HCT116 (cell line): ENCODE measurements at places on chromosomes 6 and 20. TPM values are rescaled to one million over a fixed set of nuclear protein-coding genes. Genes with fewer than 3 reads are reported as not detected.
A peak's percentile ranks its signal among the peaks of the same experiment; 100 is the strongest.

DNA sequence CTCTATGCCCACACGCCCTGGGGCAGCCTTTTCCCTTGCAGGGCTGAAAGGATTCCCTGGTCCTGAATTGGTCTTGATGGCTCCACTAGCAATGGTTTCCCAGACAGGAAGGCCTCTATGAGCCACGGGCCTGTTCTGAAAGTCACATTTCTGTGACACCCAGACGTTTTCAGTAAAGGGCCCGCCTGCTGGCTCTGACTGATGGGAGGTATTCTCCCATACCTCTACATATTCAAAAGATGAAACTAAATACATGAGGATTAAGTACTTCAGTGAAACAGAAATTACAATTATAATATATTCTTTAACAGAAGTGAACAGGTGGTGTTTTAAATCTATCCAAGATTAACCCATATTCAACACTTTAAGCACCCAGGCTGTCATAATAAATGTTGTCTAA, 629.8 kb downstream of the CDH26 start:
- no peak overlapping the region for H3K4me3 ChIP-seq
- H3K4me1 ChIP-seq: no peaks in the 10 kb centered on the region
- H3K27me3 ChIP-seq: no peaks in the 10 kb centered on the region
- DNase-seq: no peak
- no peak overlapping the region for H3K27ac ChIP-seq
- H3K36me3 ChIP-seq: no peaks in the 10 kb centered on the region

- H3K4me1 ChIP-seq: no peaks in the 10 kb centered on the region
- H3K4me3 ChIP-seq: no peak overlapping the region
- H3K27me3 ChIP-seq: no peaks in the 10 kb centered on the region; the same call in 1 of the 2 replicates
- H3K27ac ChIP-seq: no peak overlapping the region
- H3K36me3 ChIP-seq: no peaks in the 10 kb centered on the region
- DNase-seq: no peak
These were observed 152.3 kb downstream of the EDN1 start for GRCh38 chr6:12442455-12442854.

DNA sequence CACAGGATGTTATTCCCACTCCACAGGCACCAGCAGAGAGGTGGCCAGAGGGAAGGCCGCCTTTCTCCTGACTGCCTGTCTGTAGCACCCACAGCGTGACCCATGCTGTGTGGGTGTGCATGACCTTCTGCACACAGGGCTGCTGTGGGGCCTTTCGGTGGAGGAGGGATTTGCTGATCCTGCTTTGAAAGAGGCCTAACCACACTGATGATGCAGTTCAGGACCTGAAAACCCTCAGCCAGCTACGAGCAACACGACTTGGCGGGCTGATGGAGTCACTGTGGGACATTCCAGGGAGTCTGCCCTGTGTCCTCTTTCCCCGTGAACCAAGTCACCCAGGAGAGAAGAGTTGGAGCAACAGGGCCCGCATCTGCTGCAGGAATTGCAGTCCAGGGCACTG, 49.1 kb downstream of the SYTL3 start:
- no peak for DNase-seq
- H3K36me3 ChIP-seq: no peaks in the 10 kb centered on the region
- H3K4me3 ChIP-seq: no peak overlapping the region
- H3K27ac ChIP-seq: peak overlapping the region; percentile 68
- H3K27me3 ChIP-seq: no peaks in the 10 kb centered on the region

- H3K27ac ChIP-seq: no peak overlapping the region
- no peak for DNase-seq
- no peaks in the 10 kb centered on the region; the same call in 1 of the 2 replicates for H3K36me3 ChIP-seq
- no peaks in the 10 kb centered on the region for H3K4me1 ChIP-seq
These were observed 3.2 kb upstream of the ANKRD60 start for GRCh38 chr20:58231683-58232082.

DNA sequence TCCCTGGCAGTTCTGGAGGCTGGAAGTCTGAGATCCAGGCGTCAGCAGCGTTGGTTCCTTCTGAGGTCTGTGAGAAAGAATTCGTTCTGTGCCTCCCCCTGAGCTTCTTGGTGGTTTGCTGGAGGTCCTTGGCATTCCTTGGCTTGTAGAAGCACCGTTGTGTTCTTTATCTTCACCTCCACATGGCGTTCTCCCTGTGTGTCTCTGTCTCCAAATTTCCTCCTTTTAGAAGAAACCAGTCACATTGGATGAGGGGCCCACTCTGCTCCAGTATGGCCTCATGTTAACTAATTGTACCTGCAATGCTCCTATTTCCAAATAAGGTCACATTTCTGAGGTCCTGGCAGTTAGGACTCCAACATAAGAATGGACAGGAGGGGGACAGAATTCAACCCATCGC, 73.0 kb upstream of the BACH2 start:
- no peaks in the 10 kb centered on the region for H3K27me3 ChIP-seq
- DNase-seq: no peak
- H3K27ac ChIP-seq: no peak overlapping the region
- H3K4me1 ChIP-seq: peaks cover 27% of the 10 kb centered on the region
- no peaks in the 10 kb centered on the region for H3K36me3 ChIP-seq
- no peak overlapping the region for H3K4me3 ChIP-seq

- H3K4me3 ChIP-seq: no peak overlapping the region
- H3K27me3 ChIP-seq: no peaks in the 10 kb centered on the region
- H3K36me3 ChIP-seq: no peaks in the 10 kb centered on the region
- H3K4me1 ChIP-seq: no peaks in the 10 kb centered on the region
- no peak overlapping the region for H3K27ac ChIP-seq
These were observed 622.2 kb upstream of the MANEA start for GRCh38 chr6:94955156-94955555.

DNA sequence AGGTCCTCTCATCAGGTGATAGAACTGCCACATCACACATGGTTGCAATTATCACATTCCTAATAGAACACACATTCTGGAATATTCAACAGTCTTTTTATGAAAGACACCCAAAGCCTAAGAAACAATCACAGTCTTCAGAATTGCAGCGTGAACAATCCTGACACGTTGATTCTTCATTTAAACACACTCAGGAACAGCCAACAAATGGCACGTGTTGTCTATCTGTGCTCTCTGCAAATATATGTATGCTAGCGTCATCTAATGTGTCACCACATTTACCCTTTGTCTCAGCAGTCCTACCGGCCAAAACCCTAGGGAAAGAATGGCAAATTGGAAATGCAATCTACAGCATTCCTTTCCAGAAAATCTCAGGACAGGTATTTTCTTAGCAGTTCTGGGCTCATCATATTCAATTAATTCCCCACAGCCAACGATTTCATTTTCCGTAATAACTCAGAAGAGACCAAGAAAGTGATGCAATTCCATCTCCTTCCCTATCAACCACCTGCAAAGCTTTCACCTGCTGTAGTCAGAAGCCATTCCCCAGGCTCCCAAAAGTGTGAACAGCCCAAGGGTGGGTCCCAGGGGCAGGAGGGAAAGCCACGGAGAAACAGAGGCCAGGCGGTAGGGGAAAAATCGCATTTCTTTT, 280.3 kb upstream of the JARID2 start:
- H3K27me3 ChIP-seq: no peaks in the 10 kb centered on the region
- no peak overlapping the region for H3K4me3 ChIP-seq
- DNase-seq: no peak
- no peak overlapping the region for H3K27ac ChIP-seq

- no peak overlapping the region for H3K27ac ChIP-seq
- no peaks in the 10 kb centered on the region for H3K27me3 ChIP-seq
- no peak overlapping the region for H3K4me3 ChIP-seq
These were observed 17.1 kb upstream of the MMP9 start for GRCh38 chr20:45991616-45992015.

STK4 gene
- total RNA-seq: 45.4 TPM

DNA sequence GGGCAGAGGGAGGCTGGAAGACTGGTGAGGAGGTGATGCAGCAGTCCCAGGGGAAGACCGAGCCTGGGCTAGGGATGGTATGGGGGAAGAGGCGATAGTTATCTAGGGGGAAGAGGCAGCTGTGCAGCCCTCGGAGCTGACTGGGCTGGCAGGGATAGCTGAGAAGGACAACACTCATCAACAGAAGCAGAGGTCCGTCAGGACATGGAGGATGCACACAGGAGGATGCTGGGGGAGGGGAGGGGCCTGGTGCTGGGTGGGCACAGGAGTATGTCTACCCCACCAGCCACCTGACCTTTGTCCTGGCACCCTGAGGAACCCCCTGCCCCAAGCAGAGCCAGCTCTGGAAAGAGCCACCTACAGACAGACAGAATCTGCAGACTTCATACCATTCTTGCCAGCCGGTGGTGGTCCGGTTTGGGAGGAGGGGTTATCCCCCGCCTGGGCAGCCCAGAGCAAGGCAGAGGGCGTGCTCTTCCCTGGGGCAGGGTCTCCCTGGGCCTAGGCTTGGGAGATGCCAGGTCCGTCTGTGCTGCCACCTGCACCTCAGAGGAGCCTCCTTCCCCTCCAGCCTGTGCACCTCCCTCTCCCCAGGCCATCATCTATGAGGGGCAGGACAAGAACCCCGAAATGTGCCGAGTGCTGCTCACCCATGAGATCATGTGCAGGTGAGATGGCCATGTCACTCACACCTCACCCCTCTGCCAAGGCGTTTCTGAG, 14.9 kb downstream of the EBF4 start:
- no peak overlapping the region for H3K4me3 ChIP-seq
- H3K27ac ChIP-seq: no peak overlapping the region
- no peaks in the 10 kb centered on the region for H3K27me3 ChIP-seq

DNA sequence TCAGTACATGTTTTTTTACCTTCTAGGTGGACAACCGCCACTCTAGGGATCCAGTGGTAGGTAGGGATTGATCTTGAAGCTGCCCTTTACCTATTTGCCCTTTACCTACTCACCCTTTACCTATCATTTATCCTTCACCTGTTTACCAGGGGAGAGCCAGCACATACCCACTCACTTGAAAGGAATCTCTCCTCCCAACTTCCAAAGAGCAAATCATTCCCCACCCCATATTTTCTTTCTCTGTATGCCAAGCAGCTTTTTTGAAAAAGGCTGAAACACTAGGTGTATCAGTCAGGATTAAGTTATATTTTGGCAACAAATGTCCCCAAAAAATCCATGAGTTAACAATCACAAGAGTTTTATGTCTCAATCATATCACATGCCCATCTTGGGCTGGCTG, 10.5 kb upstream of the EPM2A start:
- DNase-seq: no peak
- no peaks in the 10 kb centered on the region for H3K36me3 ChIP-seq
- H3K27me3 ChIP-seq: no peaks in the 10 kb centered on the region
- H3K4me1 ChIP-seq: peaks cover 8% of the 10 kb centered on the region
- no peak overlapping the region for H3K4me3 ChIP-seq
- no peak overlapping the region for H3K27ac ChIP-seq

DNA sequence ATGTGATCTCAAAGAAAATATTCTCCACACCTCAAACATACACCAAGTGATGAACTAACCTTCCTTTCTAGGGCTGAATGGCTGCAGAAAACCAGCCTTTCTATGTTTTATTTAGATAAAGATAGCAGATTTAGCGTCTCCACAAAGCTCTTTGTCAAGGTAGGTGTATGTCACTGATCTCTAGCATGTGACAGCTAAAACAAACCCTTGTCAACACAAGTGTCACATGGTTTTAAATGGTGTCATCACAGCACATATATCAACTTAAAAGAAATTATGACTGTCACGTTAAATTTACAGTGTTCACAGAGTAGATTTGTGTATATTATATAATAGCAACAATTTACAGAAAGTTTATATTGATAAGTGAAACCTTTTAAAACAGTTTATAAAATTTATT, 58.3 kb downstream of the TENT5A start:
- no peak overlapping the region for H3K27ac ChIP-seq
- peaks cover 6% of the 10 kb centered on the region; the same call in 1 of the 2 replicates for H3K4me1 ChIP-seq
- no peaks in the 10 kb centered on the region for H3K27me3 ChIP-seq
- no peaks in the 10 kb centered on the region for H3K36me3 ChIP-seq
- DNase-seq: no peak

CD24 gene
- 7.3 TPM for total RNA-seq

DNA sequence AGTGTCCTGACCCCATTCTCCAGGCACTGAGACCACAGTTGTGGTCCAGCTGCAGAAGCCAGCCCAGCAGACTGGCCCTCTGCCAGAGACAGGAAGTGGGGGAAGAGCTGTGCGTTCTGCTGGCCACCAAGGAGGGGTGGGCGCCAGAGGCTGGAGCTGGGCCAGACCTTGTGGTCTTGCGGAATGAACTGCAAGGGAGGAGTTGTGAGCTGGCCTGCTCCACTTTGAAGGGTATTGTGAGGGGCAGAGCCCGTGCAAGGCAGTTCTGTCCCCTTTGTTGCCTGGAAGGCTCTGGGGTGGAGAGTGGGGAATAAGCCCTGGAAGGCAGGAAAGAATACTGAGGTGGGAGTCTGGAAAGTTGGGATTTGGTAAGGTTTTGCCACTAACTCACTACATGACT, 3.6 kb upstream of the MDFI start:
- H3K4me1 ChIP-seq: peaks cover 21% of the 10 kb centered on the region
- DNase-seq: no peak
- no peaks in the 10 kb centered on the region for H3K27me3 ChIP-seq
- no peaks in the 10 kb centered on the region for H3K36me3 ChIP-seq
- no peak overlapping the region for H3K4me3 ChIP-seq

DNA sequence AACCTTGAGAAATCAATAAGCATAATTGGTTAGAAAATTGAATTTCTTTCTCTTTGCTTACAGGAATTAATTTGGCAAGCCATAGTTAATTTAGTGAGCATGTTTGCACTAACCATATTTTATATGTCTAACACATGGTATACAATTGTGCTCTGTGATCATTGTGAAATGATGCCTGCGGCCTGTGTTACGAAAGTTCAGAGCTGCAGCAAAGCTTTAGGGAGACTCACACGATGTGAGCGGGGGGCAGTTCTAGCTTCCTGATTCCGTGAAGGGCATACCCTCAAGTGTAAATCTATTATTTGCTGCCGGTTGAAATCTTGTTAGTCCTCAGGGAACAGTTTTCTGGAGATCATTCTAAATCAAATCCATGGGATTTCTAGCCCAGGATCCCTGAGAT, 25.5 kb upstream of the ADTRP start:
- H3K4me3 ChIP-seq: no peak overlapping the region
- no peak for DNase-seq
- H3K36me3 ChIP-seq: no peaks in the 10 kb centered on the region
- no peak overlapping the region for H3K27ac ChIP-seq
- no peaks in the 10 kb centered on the region for H3K27me3 ChIP-seq

- peaks cover 26% of the 10 kb centered on the region for H3K36me3 ChIP-seq
- no peak overlapping the region for H3K4me3 ChIP-seq
- no peak overlapping the region for H3K27ac ChIP-seq
- no peaks in the 10 kb centered on the region for H3K27me3 ChIP-seq
These were observed 7.8 kb downstream of the E2F3 start for GRCh38 chr6:20409427-20409971.

TRIM10 gene
- 0.98 TPM for total RNA-seq

DNA sequence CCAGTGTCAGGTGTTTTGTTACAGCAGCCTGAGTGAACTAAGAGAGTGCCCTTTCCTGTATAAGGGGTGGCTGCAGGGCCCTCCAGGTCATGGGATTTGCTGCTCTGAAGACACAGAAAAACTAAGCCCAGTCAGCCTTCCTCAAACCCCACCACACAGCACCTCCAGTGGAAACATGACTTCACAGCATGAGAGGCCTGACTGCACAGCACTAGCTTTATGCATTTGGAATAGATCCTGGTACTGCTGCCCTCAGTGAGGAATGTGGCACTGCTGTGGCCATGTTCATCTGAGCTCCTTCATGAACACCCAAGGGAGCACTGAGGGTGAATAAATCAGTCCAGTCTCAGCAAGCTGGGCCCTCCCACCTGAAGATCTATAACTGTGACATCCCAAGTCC, 296.1 kb upstream of the FOXQ1 start:
- H3K4me1 ChIP-seq: no peaks in the 10 kb centered on the region
- H3K36me3 ChIP-seq: no peaks in the 10 kb centered on the region
- no peak overlapping the region for H3K27ac ChIP-seq
- H3K4me3 ChIP-seq: no peak overlapping the region
